ENCODE measurements at places on chromosomes 1 and 21. TPM values are rescaled to one million over a fixed set of nuclear protein-coding genes. Genes with fewer than 3 reads are reported as not detected.

The TNN gene
- total RNA-seq, result 0.26 TPM

The CNIH3 gene
- total RNA-seq, result 0.66 TPM

The GPR25 gene
- not detected for total RNA-seq

The KRTCAP2 gene
- 145 TPM for total RNA-seq

The FMO2 gene
- 6.6 TPM for total RNA-seq

The OR10R2 gene
- total RNA-seq, result not detected

The ELAPOR1 gene
- 0.38 TPM for total RNA-seq

- H3K27me3 ChIP-seq, result no peaks in the 10 kb centered on the region
- H3K4me1 ChIP-seq, result no peaks in the 10 kb centered on the region
- no peak for DNase-seq
- H3K27ac ChIP-seq, result no peak overlapping the region
- H3K36me3 ChIP-seq, result peaks cover 11% of the 10 kb centered on the region
Observed at GRCh38 chr1:202880062-202880461, 8.9 kb downstream of the RABIF start.

DNA sequence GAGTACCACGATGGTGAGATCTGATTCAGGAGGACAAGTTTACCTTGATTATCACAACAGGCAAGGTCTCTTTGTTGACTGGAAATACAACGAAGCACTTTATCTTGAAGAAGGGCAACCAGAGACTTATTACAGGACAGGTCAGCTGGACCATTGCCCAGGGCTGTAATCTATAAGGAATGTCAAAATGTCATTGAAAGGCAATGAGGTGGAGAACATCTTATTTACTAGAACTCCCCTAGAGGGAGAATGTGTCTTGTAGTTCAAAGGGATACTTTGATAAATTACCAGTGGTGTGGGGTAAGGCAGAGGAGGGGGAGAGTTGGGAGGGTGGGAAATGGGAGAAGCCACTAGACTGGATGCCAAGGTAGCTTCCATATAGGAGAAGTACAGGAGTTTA, 212.3 kb downstream of the NCAM2 start:
- no peaks in the 10 kb centered on the region for H3K27me3 ChIP-seq
- H3K4me3 ChIP-seq, result no peak overlapping the region
- no peaks in the 10 kb centered on the region for H3K4me1 ChIP-seq
- H3K27ac ChIP-seq, result no peak overlapping the region
- DNase-seq, result no peak

DNA sequence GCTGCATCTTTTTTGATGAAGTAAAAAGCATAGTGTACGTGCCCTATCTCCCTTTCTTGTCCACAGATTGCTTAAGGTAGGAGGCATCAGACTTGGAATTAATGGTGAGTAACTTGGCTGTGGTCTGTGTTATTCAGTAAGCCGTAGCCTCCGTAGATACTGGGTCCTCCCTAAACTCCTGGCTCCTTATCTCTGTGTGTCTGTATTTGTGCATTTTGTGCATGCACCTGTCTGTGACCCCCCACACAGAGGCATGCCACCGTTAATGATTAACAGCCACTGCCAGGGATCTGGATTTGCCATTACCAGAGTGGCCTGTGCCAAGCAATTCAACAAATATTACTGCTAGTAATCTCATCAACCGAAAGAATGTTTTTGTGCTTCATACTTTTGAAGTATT, 31.9 kb downstream of the MAP3K21 start:
- no peaks in the 10 kb centered on the region for H3K27me3 ChIP-seq
- H3K4me3 ChIP-seq, result no peak overlapping the region
- H3K4me1 ChIP-seq, result no peaks in the 10 kb centered on the region
- H3K36me3 ChIP-seq, result no peaks in the 10 kb centered on the region
- no peak overlapping the region for H3K27ac ChIP-seq

DNA sequence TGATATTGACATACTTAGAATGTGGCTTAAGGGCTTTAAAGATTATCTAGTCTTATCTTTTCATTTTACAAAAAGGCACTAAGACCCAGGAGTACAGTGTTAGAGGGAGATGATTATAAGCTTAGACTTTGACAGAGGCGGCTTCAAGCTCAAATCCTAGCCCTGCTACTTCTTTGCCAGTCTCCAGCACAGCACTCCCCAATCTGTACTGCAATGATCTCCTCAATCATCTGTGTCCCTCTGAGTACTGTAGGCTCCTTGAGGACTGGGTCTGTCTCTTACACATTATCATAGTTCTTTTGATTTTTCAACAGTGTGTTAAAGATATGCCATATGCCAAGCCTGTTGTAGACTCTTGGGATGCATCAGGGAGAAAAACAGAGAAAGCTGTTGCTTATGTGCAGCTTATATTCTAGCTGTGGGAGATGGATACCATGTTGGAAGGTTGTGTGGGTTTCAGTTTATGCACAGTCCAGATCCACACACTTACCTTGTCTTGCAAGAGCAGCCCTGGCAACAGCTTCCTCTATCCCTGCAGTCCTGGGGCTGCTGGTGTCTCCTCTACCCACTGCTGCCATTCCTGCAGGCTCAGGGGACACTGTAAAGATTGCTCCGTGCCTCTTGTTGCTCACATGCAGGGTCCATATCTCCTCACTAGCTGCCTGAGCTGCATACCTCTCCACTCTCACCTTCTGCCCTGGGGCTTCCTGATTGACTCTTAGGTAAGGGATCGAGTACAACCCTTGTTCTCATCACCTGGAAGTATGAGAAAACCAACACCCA, 103.9 kb upstream of the TSPAN2 start:
- no peaks in the 10 kb centered on the region for H3K27me3 ChIP-seq
- H3K4me3 ChIP-seq, result no peak overlapping the region
- DNase-seq, result no peak
- no peaks in the 10 kb centered on the region for H3K4me1 ChIP-seq
- no peak overlapping the region for H3K27ac ChIP-seq
- H3K36me3 ChIP-seq, result no peaks in the 10 kb centered on the region

DNA sequence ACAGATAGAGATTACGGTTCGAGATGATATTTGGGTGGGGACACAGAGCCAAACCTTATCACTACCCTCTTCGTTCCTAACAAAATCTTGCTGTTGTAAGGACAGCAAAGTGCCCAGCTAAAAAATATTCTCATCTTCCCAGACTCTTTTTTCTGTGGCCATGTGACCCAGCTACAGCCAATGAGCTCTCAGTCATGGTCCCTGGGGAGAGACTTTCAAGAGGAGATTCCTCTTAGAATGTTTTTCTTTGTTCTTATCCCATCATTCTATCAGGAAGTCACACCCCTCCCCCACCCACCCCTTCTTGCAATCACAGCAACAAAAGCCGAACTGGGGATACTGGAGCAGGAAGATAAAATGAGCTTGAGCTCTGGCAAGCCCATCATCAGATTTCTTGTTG, 247.1 kb downstream of the CHRM3 start:
- no peak overlapping the region for H3K27ac ChIP-seq
- no peak overlapping the region for H3K4me3 ChIP-seq
- no peaks in the 10 kb centered on the region for H3K27me3 ChIP-seq
- no peak for DNase-seq
- no peaks in the 10 kb centered on the region for H3K4me1 ChIP-seq

GRCh38 chr1:143667730-143668129, 304.1 kb downstream of the FAM72C start:
- H3K36me3 ChIP-seq, result no peaks in the 10 kb centered on the region
- DNase-seq, result no peak
- H3K27me3 ChIP-seq, result no peaks in the 10 kb centered on the region
- no peaks in the 10 kb centered on the region for H3K4me1 ChIP-seq
- H3K27ac ChIP-seq, result no peak overlapping the region

DNA sequence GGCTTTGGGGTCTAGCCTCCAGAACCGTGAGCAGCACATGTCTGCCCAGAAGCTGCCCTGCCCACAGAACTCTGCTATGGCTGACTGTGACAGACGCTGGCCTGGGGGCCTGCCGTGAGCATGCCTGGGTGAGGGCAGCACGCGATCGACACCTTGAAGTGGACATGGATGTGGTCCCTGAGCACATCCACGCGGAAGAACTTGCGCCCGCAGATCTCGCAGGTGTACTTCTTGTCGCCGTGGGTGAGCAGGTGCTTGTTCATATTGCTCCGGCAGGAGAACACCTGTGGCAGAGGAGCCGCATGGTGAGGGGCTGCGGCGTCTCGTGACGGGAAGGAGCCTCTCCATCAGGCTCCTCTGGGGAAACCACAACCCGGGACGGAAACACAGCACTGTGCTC, 56.0 kb downstream of the PRDM15 start:
- no peak overlapping the region for H3K27ac ChIP-seq
- H3K27me3 ChIP-seq, result no peaks in the 10 kb centered on the region
- no peak for DNase-seq
- no peaks in the 10 kb centered on the region for H3K4me1 ChIP-seq
- no peaks in the 10 kb centered on the region for H3K36me3 ChIP-seq

DNA sequence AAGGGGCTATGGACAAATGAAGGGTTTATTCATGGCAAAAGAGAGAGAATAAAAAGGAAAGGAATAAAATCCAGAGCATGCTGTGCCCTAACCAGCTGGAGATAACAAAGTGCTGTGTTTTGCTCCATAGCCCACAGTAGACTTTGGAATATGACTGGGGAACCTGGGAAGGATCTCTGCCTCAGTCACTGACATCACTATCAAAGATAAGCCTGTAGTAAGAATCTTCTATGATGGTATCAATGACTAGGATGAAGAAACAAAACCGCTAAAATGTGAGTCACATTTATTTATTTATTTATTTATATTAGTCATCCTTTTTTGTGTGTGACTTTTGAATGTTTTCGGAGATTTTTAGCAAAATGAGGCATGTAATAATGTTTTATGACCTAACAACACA, 56.3 kb downstream of the NVL start:
- H3K4me3 ChIP-seq, result no peak overlapping the region
- DNase-seq, result no peak
- H3K4me1 ChIP-seq, result no peaks in the 10 kb centered on the region
- H3K27ac ChIP-seq, result no peak overlapping the region
- no peaks in the 10 kb centered on the region for H3K36me3 ChIP-seq

- H3K4me3 ChIP-seq, result no peak overlapping the region
- no peaks in the 10 kb centered on the region for H3K36me3 ChIP-seq
- H3K4me1 ChIP-seq, result no peaks in the 10 kb centered on the region
- DNase-seq, result no peak
- H3K27me3 ChIP-seq, result no peaks in the 10 kb centered on the region
- H3K27ac ChIP-seq, result no peak overlapping the region
Observed at GRCh38 chr1:8435569-8436071, 117.7 kb downstream of the SLC45A1 start.

- no peak overlapping the region for H3K27ac ChIP-seq
- no peaks in the 10 kb centered on the region for H3K36me3 ChIP-seq
- no peak for DNase-seq
- no peaks in the 10 kb centered on the region for H3K4me1 ChIP-seq
- no peak overlapping the region for H3K4me3 ChIP-seq
Observed at GRCh38 chr21:42621819-42622177, 31.6 kb upstream of the PDE9A start.

- no peak for DNase-seq
- no peak overlapping the region for H3K4me3 ChIP-seq
- no peaks in the 10 kb centered on the region for H3K36me3 ChIP-seq
- H3K4me1 ChIP-seq, result no peaks in the 10 kb centered on the region
- H3K27ac ChIP-seq, result no peak overlapping the region
Observed at GRCh38 chr1:100791586-100791985, 72.0 kb downstream of the VCAM1 start.

- H3K36me3 ChIP-seq, result no peaks in the 10 kb centered on the region
- H3K27ac ChIP-seq, result no peak overlapping the region
- no peaks in the 10 kb centered on the region for H3K27me3 ChIP-seq
- no peaks in the 10 kb centered on the region for H3K4me1 ChIP-seq
- DNase-seq, result no peak
- H3K4me3 ChIP-seq, result no peak overlapping the region
Observed at GRCh38 chr21:38649120-38649519, 150.8 kb upstream of the ERG start.

GRCh38 chr1:6803357-6803756, 18.1 kb downstream of the CAMTA1 start:
- no peaks in the 10 kb centered on the region for H3K27me3 ChIP-seq
- H3K27ac ChIP-seq, result no peak overlapping the region
- H3K36me3 ChIP-seq, result no peaks in the 10 kb centered on the region
- no peak for DNase-seq
- H3K4me3 ChIP-seq, result no peak overlapping the region
- peaks cover 2% of the 10 kb centered on the region for H3K4me1 ChIP-seq

GRCh38 chr1:111542187-111542586, 38.8 kb upstream of the ADORA3 start:
- H3K4me1 ChIP-seq, result peaks cover 7% of the 10 kb centered on the region
- no peak for DNase-seq
- H3K27me3 ChIP-seq, result no peaks in the 10 kb centered on the region
- no peaks in the 10 kb centered on the region for H3K36me3 ChIP-seq
- no peak overlapping the region for H3K4me3 ChIP-seq
- no peak overlapping the region for H3K27ac ChIP-seq

DNA sequence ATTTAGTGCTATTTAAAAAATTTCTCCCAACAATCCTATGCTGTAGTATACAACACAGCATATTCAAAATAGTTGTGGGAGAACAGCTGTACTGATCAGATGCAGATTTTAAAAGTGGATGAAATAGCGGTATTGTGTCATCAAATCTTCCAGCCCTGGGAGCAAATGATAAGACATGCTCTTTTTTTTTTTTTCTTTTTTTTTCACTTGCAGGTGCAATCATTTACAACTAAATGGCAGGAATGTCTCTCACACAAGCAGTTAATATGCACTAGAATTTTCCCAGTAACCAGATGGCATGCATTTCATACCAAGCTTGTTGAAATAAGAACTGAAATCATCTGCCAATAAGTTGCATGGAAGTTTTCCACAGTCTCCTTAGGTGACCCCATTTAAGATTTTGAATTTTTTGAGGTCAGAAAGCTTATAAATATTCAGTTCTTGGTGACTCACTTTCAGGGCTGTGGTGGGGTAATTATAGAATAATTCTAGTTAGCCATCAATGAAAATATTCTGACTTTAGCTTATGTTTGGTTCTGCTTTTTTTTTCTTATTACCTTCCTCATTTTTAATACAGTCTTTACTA, 623.9 kb upstream of the NR5A2 start:
- no peaks in the 10 kb centered on the region for H3K27me3 ChIP-seq
- DNase-seq, result no peak
- no peak overlapping the region for H3K4me3 ChIP-seq
- H3K36me3 ChIP-seq, result no peaks in the 10 kb centered on the region
- H3K27ac ChIP-seq, result no peak overlapping the region

GRCh38 chr1:232319072-232319471, 310.9 kb downstream of the SIPA1L2 start:
- no peak overlapping the region for H3K4me3 ChIP-seq
- no peaks in the 10 kb centered on the region for H3K4me1 ChIP-seq
- H3K27ac ChIP-seq, result no peak overlapping the region
- H3K36me3 ChIP-seq, result no peaks in the 10 kb centered on the region
- no peak for DNase-seq
- H3K27me3 ChIP-seq, result no peaks in the 10 kb centered on the region

- no peak for DNase-seq
- H3K36me3 ChIP-seq, result no peaks in the 10 kb centered on the region
- no peaks in the 10 kb centered on the region for H3K4me1 ChIP-seq
- no peak overlapping the region for H3K27ac ChIP-seq
- H3K27me3 ChIP-seq, result no peaks in the 10 kb centered on the region
Observed at GRCh38 chr1:40958210-40958609, 21.3 kb upstream of the CTPS1 start.
